ENCODE measurements at places on chromosomes 4 and X.

DNA sequence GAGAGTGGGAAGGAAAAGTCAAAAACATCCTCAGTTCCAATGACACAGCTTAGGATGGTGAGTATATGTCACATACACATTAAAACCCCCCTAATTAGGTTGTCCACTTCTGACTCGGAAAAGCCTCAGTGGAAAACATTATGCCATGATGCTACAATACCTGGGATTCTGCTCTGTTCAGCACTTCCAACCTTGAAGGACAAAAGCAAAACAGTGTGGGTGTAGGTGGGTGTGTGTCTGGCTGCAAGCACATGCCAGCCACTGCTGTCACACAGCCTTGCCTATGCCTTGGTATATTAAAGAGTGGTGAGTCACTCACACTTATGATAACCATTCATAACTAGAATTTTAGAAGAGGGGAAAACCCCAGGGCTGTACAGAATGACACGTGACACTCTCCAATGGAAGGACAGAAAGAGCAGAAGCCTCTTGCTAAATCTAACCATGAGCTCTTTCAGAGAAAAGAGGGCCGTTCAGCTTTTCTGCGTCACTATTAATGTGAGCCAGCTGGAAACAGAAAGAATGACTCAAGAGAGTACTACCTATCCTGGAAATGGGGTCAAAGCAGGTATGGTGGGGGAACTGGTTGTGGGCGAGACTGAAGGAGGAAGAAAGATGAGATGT, 159.6 kb downstream of the TET2 start:
- DNase-seq, result peak; percentile 2

GRCh38 chrX:47176101-47176740, 17.4 kb upstream of the UBA1 start:
- no peak for DNase-seq

GRCh38 chr4:80812145-80812544, 218.4 kb upstream of the BMP3 start:
- DNase-seq, result no peak

GRCh38 chrX:72348247-72348979, 42.7 kb upstream of the CITED1 start:
- DNase-seq, result no peak

GRCh38 chrX:19785647-19786046, 101.8 kb downstream of the SH3KBP1 start:
- no peak for DNase-seq

GRCh38 chrX:107851215-107851614, 25.5 kb downstream of the MID2 start:
- DNase-seq, result no peak

Data from stimulated activated CD8-positive, alpha-beta memory T cell treated with anti-CD3 and anti-CD28 coated beads, Interleukin-4, amount 100 ng/mL, for 4 hours (primary cell).